ENCODE measurements at places on chromosomes 16 and 17.
A peak's percentile ranks its signal among the peaks of the same experiment; 100 is the strongest.

GRCh38 chr16:720447-720989 lies 428 bp upstream of the ANTKMT start:
- peak; percentile 89 for DNase-seq

DNA sequence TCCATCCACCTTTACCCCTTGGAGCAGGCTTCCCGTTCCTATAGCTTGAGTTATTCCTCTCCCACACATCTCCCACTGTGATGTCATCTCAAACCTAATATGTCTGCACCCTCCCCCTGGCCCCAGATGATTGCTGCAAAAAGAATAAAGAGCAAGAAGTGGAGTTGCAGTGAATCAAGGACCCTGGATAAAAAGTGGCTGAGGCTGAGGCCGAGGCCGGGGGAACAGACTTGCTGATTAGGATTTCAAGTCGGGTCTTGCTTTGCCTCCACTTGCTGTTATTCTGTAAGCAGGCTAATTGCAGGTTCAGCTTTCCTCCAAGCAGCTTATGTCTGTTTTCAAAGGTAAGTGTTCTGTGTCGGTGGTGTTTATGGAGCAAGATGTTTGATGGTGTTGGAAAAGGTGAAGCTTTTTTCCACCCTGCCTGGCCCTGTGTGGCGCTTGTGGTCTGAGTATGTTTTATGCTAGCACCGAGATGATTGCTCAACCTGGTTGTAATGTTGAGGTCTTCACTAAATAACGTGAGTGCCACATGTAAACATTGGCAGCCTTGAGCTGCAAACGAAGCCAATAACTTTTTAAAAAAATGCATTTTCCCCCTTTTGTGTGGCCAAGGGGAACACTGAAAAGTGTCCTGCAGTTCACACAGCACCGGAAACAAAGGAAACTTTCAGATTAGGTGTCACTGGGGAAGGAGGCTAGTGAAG lies 15.4 kb downstream of the HS3ST3B1 start:
- no peak for DNase-seq

GRCh38 chr17:57154921-57155320 lies 69.9 kb downstream of the AKAP1 start:
- no peak for DNase-seq

DNA sequence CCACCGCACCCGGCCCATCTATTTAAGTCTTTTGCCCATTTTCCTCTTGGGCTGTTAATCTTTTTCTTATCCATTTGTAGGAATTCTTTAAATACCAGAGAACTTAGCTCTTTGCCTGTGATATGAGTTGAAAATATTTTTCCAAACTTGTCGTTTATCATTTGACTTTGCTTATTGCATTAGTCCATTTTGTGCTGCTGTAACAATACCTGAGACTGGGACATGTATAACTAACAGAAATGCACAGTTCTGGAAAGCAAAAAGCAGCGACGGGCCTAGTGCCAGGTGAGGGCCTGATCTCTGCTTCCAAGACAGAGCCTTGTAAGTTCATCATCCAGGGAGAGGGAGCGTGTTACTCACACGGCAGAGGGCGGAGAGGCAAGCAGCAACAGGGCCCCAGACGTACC lies 25.6 kb upstream of the BHLHA9 start:
- DNase-seq: no peak

GRCh38 chr16:49486400-49486799 lies 112.8 kb downstream of the C16orf78 start:
- DNase-seq: no peak

- DNase-seq: no peak
Measured at GRCh38 chr17:28756049-28756804, 12.4 kb downstream of the TRAF4 start.

DNA sequence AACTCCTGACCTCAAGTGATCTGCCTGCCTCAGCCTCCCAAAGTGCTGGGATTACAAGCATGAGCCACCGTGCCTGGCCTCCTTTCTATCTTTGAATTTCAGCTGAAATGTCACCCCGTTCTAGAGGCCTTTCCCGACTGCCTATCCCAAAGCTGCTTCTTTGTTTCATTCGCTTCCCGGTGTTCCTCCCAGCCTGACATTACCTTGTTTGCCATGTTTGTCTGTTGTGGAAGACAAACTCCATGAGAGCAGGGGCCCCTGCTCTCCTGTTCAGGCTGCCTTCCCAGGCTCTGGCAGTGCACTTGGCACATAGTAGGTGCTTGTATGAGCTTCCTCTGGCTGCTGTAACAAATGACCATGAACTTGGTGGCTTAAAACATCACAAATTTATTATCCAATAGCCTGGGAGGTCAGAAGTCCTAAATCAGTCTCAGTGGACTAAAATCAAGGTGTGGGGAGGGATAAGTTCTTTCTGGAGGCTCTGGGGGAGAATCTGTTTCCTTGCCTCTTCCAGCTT lies 2.6 kb upstream of the CCL22 start:
- DNase-seq: no peak

GRCh38 chr17:2004435-2004952 lies 20.6 kb downstream of the RTN4RL1 start:
- no peak for DNase-seq

DNA sequence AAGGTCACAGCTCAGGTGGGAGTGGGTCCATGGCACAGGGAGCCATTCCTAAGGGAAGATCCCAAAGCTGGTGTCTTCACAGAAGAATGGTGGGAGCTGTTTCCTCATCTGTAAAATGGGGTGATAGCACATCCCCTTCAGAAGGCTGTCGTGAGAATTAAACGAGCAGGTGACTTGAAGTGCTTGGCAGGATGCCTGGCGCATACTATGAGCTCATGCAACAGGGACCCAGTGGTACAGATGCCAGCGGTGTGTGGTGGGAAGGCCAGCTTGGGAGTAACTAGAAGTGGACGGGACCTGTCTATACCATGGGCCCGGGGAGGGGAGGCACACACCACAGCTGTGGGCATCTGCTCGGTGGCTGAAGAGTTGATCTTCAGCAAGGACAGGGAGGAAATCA lies 189.3 kb upstream of the TNRC6C start:
- DNase-seq: no peak

DNA sequence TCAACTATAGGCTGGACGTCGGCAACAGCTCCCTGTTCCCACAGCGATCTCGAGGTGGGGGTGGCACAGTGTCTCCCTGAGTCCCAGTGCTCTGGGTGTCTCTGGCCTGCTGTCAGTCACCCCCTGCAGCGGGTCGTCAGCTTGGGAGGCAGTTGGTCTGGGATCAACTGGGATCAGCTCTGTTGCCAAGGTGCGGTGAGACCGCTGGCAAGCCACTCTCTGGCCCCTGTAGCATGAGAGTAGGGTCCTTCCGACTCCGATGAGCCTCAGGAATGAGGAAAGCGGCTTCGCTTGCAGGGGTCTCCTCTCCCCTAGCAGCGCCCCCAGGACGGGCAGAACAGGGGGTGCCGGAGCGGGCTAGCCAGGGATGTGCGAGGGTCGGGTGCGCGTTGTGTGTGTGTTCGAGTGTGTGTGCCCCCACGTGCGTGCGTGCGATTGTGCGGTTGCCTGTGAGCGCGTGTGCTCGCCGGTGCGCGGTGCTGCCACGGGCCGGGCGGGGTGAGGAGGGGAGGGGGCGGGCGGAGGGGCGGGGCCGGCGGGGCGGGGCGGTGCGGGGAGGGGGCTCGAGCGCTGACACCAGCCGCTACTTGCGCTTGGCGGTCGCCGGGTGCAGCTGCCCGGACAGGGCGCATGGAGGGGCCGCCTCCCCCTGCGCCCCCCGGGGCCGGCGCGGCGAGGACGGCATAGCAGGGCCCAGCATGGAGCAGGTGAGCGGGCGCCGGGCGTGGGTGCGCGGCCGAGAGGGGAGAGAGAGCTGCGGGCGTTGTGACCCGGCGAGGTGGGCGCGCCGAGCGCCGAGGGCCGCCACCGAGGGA lies 9.4 kb upstream of the ARHGAP23 start:
- peak; percentile 24 for DNase-seq

DNA sequence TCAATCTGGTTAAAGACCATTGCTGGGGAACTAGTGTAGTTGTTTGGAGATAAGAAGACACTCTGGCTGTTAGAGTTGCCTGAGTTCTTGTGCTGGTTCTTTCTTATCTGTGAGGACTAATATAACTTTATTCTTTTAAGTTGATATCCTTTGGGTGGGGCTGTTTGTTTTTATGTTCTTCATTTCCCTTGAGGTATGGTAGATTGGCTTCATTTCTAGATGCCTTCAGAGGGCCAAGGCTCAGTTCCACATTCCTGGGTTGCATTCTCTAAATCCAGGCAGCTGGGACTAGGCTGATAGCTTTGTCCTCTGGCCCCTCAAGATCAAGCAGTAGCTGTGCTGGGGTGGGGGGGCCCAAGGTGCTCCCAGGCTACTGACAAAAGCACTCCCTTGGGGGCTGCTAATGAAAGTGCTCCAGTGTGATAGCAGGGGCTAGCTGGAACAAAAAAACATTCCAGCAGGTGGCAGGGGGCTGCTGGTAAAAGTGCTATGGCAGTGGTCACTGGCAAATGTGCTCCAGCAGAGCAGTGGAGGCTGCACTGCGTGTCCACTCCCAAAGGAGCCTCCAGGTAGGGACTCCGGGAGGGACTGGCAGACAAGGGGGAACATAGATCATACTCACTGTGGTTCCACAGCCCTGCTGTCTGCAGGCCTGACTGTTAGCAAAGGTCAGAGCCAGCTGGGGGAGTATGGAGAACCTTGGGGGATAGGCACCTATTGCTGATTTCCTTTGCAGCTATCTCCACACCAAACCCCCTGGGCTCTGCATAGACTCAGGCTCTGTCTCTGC lies 45.9 kb upstream of the KCNJ16 start:
- DNase-seq: no peak

- peak; percentile 53 for DNase-seq
Measured at GRCh38 chr16:14172200-14172809, 101.2 kb downstream of the MRTFB start.

GRCh38 chr16:66378741-66379570 lies 12.5 kb downstream of the CDH5 start:
- DNase-seq: no peak

- peak; percentile 80 for DNase-seq
Measured at GRCh38 chr17:81967533-81968395, 6.8 kb upstream of the NOTUM start.

DNA sequence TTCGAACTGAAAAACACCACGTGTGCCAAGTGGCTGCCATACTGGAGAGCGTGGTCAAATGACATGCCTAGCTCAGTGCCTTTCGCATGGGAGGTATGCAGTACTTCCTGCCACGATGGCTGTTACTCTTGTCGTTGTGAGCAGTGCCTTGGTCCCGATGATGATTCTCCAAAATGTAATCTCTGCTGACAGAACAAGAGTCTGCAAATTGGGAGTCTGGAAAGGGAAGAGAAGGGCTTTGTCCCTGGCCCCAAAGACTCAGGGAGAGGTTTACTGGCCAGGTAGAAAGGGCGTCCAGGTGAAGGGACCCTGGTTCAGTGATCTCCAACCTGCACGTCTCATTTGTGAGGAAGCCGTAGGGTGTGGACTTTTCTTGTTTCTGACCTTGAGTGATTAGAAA lies 336.6 kb downstream of the WWOX start:
- no peak for DNase-seq

DNA sequence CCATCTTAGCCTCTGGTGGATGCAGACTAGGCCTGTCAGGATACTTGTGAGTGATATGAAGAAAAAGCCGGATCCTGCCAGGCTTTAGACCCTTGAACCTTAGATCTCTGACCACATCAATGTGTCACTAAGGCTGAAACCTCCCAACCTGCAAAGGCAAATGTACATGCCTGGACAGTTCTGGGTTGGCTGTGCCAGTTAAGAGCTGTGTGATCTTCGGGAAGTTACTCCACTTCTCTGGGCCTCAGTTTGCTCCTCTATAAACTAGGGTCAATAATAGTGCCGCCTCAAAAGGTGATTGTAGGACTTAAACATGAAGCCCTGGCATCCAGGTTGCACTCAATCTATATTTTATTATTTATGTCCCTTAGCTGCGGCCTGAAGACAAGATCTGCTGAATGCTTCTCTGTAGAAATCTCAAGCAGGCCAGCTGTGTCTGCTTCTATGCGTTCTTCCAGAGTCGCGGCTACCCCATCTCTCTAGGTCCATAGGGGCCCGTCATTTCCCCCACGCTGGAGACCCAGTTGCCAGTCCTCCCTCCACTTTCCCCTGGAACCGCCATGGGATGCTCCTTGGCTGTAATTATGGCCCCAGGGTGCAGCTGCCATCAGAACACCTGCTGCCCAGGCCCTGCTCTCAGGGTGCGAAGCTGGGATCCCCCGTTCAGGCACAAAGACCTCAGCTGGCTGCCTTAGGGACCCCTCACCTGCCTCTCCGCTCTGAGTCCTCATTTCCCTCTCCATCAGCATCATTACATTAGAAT lies 50.2 kb downstream of the AKAP1 start:
- DNase-seq: no peak

GRCh38 chr16:73420676-73421075 lies 372.7 kb upstream of the ZFHX3 start:
- DNase-seq: no peak

- DNase-seq: no peak
Measured at GRCh38 chr17:70266394-70266793, 97.1 kb downstream of the KCNJ2 start.

DNA sequence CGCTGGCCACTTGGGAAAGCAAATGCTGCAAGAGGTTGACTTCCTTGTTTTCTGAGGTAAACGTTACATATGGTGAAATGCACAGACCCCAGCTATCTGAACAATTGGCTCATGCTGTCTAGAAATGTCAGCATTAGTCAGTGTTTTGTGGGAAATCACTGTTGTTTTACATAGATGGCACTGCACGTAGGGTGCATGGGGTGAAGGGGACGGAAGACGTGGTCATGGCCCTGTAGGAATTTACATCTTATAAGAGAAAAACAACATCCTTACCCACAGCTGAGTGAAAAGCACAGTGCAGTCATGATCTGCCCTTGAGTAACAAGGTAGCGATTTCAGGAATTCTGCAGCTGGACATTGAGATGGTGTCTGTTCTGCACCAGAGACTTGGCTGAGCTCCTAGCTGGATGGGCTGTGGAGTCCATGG lies 15.2 kb downstream of the RPTOR start:
- DNase-seq: peak; percentile 56

GRCh38 chr17:16569358-16569712 lies 331 bp upstream of the ZNF287 start:
- DNase-seq: no peak

- DNase-seq: no peak
Measured at GRCh38 chr16:30802936-30803335, 15.9 kb upstream of the ZNF629 start.

DNA sequence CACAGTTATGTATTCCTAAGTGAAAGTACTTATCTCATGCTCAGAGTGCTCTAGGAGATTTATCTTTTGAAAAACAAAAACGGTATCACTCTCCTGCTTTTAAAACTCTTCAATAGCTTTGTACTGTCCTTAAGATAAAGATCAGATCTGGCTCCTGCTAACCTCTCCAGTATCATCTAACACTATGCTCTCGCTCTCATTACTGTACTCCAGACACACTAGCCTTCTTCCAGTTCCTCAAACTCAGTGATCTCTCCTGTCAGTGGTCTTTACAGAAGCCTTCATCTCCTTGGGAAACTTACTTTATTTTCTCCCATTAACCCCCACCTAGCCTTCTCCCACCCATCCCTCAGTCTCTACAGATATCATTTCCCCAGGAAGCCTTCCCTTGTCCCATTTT lies 10.1 kb downstream of the ULK2 start:
- DNase-seq: no peak

GRCh38 chr16:21566891-21567414 lies 32.4 kb upstream of the METTL9 start:
- no peak for DNase-seq

- peak; percentile 36 for DNase-seq
Measured at GRCh38 chr16:66578651-66579531, at the start of gene CMTM2. TSS of gene CMTM2 (plus strand) at chr16:66579463. CDS start at chr16:66579608, 145 bp downstream.

- no peak for DNase-seq
Measured at GRCh38 chr16:47374629-47375028, 86.2 kb downstream of the ITFG1 start.

Measured in foreskin fibroblast (primary cell).